ENCODE measurements at places on chromosomes 4 and X. TPM values are rescaled to one million over a fixed set of nuclear protein-coding genes. Genes with fewer than 3 reads are reported as not detected.

- no peak for DNase-seq
Measured at GRCh38 chr4:164616961-164617360, 137.0 kb upstream of the SMIM31 start.

DNA sequence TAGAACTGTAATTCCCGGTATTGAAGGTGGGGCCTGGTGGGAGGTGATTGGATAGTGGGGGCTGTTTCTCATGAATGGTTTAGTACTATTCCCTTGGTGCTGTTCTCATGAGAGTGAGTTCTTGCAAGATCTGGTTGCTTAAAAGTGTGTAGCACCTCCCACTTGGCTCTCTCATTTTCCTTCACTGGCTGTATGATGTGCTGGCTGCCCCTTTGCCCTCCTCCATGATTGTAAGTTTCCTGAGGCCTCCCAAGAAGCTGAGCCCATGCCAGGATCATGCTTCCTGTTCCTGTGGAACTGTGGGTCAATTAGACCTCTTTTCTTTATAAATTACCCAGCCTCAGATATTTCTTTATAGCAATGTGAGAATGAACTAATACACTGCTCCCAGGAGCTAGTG lies 8.7 kb downstream of the ANXA10 start:
- no peak for DNase-seq

GRCh38 chr4:119543779-119544178 lies 84.8 kb downstream of the PDE5A start:
- no peak for DNase-seq

- no peak for DNase-seq
Measured at GRCh38 chrX:135605906-135606305, 85.4 kb downstream of the INTS6L start.

GRCh38 chr4:44806071-44806470 lies 79.7 kb upstream of the GNPDA2 start:
- no peak for DNase-seq

DNA sequence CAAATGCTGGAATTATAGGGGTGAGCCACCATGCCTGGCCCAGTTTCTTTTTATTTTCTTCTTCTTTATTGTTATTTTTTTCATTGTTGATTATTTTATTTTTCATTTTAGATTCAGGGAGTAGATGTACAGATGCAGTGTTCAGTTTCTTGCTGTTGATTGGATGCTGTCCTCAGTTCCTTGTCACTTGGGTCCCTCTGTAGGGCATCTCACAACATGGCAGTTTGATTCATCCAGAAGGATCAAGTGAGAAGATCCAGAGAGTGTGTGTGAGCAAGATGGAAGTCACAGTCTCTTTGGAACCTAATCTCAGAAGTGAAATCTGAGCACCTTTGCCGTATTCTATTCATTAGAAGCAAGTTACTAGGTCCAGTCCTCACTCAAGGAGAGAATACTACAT lies 20.9 kb downstream of the HMGB3 start:
- DNase-seq, result no peak

DNA sequence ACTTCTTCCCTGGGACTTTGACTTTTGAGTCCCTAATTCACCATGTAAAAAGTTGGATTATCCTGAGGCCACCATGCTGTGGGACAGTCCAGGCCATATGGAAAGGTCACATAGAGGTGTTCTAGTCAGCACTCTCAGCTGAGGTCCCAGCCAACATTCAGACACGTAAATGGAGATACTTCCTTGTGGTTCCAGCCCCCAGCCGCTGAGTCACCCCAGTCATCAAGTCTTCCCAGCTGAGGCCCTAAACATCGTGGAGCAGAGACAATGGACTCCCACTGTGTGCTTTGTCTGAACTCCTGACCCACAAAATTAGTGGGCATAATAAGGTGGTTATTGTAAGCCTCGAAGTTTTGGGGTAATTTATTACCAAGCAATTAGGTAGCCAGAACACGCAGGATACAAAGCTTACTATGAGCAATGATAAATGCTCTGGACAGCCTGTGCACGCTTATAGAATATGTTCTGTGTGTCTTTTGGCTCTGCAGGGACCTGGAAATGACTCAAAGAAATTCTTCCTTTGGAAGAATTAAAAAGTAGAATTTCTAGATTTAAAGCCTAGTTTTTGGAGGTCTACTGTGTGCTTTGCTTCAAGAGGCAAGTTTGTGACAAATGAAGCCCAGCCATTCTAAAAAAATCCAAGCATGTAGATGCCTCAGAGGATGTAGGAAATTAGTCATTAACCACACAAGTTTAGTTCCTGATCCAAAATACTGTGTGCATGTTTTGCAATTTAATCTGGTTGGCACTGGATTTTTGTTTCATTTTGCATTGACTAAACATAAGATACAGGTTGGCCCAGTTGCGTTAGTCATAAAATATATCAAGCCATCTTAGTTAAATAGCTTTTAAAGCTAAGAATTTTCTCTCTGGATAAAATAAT lies 33.2 kb upstream of the SLC9A7 start:
- peak; percentile 91 for DNase-seq

- peak; percentile 59 for DNase-seq
Measured at GRCh38 chr4:101730291-101731117, 60.0 kb upstream of the BANK1 start.

- peak; percentile 32 for DNase-seq
Measured at GRCh38 chrX:106247162-106247561, 79.1 kb downstream of the PWWP3B start.

- no peak for DNase-seq
Measured at GRCh38 chr4:100208459-100208858, 18.2 kb upstream of the DDIT4L start.

- DNase-seq, result no peak
Measured at GRCh38 chr4:14596028-14596427, 406.3 kb upstream of the CPEB2 start.

GRCh38 chr4:88078579-88078978 lies 71.1 kb downstream of the PKD2 start:
- peak; percentile 8 for DNase-seq

DNA sequence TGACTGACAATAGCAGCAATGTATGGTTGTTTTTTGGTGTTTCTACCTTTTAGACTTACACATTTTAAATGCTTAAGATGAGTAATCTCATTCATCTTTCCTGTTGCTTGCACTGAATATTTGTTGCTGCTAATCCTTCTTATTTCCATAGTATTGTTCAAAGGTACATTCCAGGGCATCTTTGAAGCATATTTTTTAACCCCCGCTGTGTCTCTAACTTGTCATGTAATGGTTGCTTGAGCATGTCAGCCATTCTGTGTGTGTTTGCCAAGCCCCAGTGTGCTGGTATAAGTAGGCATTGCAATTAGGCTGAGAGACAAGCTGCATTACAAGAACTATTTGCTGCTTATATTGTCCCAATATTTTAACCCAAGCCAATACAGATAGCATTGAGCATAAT lies 87.9 kb downstream of the IL1RAPL1 start:
- no peak for DNase-seq

DNA sequence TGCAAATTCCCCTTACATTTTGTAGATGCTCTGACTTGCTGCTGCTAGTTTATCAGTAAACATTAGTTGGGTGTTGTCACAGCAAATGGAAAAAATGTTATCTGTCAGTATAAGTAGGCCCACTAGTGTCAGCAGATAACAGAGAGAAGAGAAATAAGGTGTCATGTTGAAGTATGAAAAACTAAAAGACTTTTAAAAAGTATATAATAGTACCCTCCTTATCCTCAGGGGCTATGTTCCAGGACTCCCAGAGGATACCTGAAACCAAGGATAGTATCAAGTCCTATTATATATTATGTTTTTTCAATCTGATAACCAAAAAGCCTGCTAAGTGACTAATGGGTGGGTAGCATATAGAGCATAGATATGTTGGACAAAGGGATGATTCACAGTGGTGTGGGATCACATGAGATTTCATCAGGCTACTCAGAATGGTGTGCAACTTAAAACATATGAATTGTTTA lies 11.6 kb upstream of the BMP2K start:
- peak; percentile 33 for DNase-seq

GRCh38 chrX:48465336-48465933 lies 4.6 kb downstream of the SLC38A5 start:
- DNase-seq, result peak; percentile 63

DNA sequence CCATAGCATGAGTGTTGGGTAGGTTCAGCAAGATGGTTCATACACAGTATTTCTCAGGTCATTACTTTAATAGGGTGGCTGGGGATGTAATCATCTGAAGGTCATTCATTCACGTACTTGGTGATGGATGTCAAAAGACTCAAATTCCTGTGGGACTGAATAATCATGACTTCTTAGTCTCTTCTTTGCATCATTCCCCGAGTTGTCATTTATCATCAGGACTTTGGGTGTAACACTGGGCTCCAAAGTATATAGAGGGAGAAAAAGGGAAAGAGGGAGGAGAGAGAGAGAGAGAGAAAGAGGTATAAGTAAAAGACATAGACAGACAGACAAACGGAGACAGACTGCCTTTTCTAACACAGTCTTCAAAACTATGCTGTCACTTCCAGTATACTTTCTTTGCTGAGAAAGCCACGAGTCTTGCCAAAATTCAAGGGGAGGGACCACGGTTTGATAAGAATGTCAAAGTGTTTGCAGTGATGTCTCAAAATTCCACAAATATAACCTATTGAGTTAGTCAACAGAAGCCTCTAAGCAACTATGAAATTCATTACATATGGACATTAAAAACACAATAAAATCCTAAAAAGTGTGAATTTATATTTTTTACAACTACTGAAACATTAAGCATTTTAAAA lies 55.9 kb downstream of the UGT2A3 start:
- DNase-seq, result no peak

GRCh38 chr4:4317496-4318232 lies 27.6 kb downstream of the ZBTB49 start:
- DNase-seq, result no peak

DNA sequence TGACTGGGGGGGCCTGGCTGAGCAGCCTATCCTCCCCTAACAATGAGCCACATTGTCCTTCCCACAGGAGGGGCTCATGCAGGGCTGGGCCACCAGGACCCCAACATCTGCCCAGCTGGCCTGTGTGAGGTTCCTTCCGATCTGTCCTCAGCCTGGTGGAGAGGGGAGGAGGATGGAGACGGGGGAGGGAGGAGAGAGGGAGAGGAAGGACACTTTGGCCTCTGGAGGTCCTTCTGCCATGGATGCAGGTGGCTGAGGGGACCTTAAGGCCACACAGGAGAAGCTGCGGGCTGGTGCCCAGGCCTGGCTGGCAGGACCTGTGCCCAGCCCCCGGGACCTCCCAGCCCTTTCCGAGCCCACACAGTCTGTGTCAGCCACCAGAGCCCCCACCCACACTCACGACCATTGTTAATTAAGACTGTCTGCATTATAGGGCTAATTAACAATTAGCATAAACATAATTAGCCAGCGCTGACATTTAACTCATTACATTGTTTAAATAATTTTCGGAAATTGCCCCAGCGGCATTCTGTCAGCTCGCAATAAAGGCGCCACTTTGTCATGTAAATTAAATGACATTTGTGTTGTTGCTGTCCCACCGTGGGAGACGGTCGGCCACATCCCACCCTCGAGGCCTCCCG lies 53.0 kb upstream of the NKX1-1 start:
- DNase-seq, result no peak

DNA sequence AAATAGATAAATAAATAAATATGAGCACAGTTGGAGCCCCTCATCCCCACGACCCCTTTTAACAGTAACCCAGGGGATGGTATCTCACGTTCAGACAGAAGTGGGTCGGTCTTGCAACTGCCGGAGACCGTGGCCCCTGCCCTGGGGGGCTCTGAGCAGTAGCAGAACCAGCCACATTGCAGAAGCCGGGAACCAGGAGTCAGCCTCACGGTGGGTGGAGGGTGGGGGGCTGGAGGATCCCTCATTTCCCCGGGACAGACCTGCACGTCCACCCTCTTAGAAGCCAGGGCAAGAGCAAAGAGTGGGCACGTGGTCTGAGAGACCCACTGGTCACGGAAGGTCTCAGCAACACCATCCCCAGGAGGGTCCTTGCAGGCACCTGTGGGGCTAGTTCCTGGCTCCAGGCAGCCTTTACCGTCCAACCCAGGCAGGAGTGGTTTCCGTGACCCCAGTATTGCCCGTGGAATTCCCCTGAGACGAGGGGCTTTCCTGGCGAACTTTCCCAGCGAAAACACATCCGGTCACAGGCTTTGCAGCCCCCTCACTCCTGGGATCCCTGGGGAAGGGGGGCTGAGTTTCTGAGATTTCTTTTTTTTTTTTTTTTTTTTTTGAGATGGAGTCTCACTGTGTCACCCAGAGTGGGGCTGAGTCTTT lies 8.8 kb upstream of the IL3RA start:
- DNase-seq, result no peak

DNA sequence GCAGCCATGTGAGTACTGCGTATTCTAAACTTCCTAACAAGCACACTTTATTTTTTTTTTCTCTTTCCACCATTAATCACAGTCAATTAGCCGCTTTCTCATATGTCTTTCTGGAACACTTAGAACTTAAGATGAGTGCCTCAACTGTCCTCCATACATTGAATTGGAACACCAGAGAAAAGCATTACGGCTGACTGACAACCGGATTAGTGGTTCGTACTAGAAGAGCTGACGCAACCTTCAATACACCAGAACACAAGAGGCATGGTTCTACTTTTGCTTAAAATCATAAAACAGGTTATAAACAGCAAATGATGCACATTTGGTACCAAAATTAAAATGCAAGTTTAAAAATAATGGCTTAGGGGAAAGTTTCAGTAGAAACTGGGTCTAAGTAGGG lies 3.3 kb downstream of the TMEM47 start:
- no peak for DNase-seq

GRCh38 chr4:184807797-184808712 lies 17.7 kb downstream of the ACSL1 start:
- no peak for DNase-seq

DNA sequence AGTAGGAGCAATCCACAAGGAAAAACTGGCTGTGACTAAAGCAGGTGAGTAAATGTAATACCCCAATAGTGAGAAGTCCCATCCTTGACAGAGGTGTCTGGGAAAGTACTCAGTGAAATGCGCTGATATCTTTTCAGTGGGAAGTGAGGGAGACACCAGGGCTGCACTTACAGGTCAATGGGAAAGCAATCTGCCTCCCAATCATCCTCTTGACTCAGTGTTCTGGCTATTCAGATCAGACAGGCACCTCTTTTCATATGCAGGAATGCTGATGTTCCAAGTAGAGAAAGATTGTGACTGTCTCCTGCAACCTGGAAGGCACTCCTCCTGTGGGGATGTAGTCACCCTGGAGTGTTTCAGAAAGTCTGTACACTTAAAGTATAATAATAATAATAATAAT lies 39.9 kb upstream of the SPIN2A start:
- no peak for DNase-seq

- peak; percentile 83 for DNase-seq
Measured at GRCh38 chr4:89134775-89135319, 23.5 kb downstream of the TIGD2 start.

ASMT gene
- total RNA-seq, result not detected

RAP2C gene
- total RNA-seq, result 23.5 TPM

JAKMIP1 gene
- total RNA-seq, result not detected

DIAPH2 gene
- 12.2 TPM for total RNA-seq

ZRSR2 gene
- 5.7 TPM for total RNA-seq

NEUROG2 gene
- total RNA-seq, result not detected

UGT8 gene
- 0.18 TPM for total RNA-seq

XKRX gene
- total RNA-seq, result 0.14 TPM

ZNF711 gene
- total RNA-seq, result 2.8 TPM

GJB1 gene
- not detected for total RNA-seq

SETD7 gene
- 30.9 TPM for total RNA-seq
